Tibial nerve (tissue), 4 donors: ENCODE measurements at places on chromosomes 13 and 19.

- H3K27ac ChIP-seq: peak overlapping the region; percentile 85
- no peaks in the 10 kb centered on the region for H3K27me3 ChIP-seq
These were observed 69.7 kb downstream of the EPS15L1 start for GRCh38 chr19:16402041-16402440.

DNA sequence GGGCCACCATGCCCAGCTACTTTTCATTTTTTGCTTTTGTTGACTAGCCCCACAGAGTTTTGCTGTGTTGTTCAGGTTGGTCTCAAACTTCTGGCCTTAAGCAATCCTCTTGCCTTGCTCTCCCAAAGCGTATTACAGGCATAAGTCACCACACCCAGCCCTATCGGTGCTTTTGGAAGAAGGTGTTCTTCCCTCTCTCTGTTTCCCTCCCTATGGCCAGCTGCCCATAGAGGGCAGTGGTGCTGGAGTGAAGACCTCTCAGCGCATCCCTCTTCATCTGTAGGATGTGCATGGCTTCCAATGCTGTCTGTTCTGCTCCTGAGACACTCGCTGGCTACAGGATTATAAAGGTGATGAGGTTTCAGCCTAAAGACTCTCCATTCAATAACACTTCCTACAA is 1.3 kb upstream of the CD22 start:
- DNase-seq: no peak
- no peak overlapping the region for H3K4me3 ChIP-seq
- H3K27ac ChIP-seq: no peak overlapping the region
- no peaks in the 10 kb centered on the region for H3K36me3 ChIP-seq
- no peaks in the 10 kb centered on the region for H3K4me1 ChIP-seq

DNA sequence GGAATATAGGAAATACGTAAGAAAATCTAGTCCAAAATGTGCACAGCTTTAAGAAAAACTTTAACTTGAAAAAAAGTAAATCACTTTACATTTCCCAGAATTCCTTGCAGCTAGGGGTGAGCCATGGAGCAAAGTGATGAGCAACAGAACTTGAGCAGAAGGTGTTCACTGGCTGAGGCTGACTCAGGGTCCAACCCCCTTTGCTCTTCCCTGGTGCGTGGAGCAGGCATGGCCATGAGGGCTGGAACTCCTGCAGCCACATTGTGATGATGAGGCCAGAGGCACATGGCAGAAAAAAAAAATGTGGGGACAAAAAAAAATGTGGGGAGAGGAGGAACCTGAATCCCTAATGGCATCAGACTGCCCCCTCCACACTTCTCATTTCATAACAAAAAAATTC is 9.9 kb upstream of the PLA2G4C start:
- H3K27me3 ChIP-seq: no peaks in the 10 kb centered on the region
- no peak overlapping the region for H3K27ac ChIP-seq
- H3K4me1 ChIP-seq: no peaks in the 10 kb centered on the region
- no peaks in the 10 kb centered on the region for H3K36me3 ChIP-seq
- no peak for DNase-seq

DNA sequence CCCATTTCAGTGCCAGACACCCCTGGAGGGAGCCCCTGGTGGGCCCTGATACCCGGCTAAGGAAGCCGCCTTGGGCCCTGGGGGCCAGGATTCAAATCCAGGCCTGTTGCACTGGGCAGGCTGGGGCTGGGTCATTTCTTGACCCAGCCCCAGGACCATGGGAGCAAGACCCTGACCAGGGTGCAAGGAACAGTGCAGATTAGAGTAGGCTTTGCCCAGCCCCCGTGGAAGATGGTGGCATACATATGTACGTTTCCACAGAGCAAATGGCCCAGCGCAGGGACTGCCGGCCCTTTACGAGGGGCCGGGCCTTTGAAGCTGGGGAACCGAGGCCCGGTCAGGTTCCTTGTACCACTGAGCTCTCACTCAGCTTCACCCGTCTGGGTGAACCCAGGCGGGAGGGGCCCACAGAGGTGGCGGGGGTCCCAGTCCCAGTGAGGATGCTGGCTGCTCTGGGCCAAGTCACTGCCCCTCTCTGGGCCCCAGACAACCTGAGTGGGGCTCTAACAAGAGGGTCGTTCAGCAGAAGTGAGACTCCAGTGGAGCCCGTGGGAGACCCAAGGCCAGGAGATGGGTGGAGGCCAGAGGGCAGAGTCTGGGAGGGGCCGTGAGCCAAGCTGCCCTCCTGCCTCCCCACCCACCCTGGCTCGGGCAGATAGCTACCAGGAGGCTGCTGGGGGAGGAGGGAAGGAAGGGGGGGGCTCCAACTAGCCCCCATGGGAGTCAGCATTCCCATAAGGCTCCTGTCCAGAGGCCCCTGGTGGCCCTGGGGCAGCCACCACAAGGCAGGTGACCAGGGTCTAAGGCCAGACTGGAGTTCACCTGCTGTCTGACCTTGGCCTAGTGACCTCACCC is 2.7 kb downstream of the MKNK2 start:
- no peaks in the 10 kb centered on the region for H3K36me3 ChIP-seq
- peak overlapping the region; percentile 99 for H3K27ac ChIP-seq
- DNase-seq: no peak
- H3K4me1 ChIP-seq: peaks cover 77% of the 10 kb centered on the region

DNA sequence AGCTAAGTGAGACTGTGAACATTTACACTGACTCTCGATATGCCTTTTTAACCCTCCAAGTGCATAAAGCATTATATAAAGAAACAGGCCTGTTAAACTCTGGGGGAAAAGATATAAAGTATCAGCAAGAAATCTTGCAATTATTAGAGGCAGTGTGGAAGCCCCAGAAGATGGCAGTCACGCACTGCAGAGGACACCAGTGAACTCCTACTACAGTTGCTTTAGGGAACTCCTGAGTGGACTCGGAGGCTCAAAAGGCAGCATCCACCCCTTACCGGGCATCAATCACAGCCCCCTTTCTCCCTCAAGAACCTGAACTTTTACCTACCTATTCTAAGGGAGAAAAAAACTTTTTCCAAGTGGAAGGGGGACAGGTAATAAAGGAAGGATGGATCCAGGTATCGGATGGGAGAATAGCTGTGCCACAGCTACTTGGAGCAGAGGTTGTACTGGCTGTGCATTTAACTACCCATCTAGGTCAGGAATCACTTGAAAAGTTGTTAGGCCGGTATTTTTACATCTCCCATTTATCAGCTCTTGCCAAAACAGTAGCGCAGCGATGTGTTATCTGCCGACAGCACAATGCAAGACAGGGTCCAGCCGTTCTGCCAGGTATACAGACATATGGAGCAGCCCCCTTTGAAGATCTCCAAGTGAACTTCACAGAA is 80.1 kb downstream of the ZNF486 start:
- H3K36me3 ChIP-seq: no peaks in the 10 kb centered on the region
- no peak overlapping the region for H3K4me3 ChIP-seq
- no peaks in the 10 kb centered on the region for H3K27me3 ChIP-seq
- no peaks in the 10 kb centered on the region for H3K4me1 ChIP-seq
- H3K27ac ChIP-seq: no peak overlapping the region
- no peak for DNase-seq

DNA sequence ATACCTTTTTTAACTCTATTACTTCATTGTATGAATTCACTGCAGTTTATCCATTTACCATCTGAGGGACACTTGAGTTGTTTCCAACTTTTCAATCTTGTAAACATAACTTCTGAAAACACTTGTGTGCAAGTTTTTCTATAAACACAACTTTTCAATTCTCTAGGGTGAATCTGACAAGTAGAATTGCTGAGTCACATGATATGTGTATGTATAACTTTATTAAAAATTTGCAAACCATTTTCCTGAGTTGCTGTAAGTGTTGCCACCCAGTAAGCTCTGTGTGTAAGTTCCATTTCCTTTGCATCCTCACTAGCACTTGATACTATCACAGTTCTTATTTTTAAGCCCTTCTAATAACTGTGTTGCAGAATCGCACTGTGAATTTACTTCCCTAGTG is 1415.6 kb upstream of the ATXN8OS start:
- H3K36me3 ChIP-seq: no peaks in the 10 kb centered on the region
- H3K4me3 ChIP-seq: no peak overlapping the region
- H3K27ac ChIP-seq: no peak overlapping the region
- H3K27me3 ChIP-seq: no peaks in the 10 kb centered on the region
